ENCODE measurements at places on chromosomes 12 and 14.

DNA sequence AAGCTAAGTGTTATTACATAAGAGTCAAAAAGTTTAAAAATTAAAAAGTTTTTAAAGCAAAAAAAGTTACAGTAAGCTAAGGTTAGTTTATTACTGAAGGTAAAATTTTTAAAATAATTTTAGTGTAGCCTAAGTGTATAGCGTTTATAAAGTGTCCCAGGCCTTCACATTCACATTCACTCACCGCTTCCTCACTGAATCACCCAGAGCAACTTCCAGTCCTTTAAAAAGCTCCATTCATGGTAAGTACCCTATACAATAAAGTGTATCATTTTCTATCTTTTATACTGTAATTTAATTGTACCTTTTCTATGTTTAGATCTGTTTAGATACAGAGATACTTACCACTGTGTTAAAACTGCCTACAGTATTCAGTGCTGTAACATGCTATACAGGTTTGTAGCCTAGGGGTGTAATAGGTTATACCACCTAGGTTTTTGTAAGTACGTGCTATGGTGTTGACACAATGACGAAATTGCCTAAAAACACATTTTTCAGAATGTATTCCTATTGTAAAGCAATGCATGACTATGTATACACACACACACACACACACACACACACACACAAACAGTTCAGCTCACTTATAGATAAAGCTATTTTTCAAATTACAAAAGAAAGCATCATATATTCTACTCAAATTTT is 3.7 kb downstream of the CLEC14A start:
- DNase-seq: no peak

DNA sequence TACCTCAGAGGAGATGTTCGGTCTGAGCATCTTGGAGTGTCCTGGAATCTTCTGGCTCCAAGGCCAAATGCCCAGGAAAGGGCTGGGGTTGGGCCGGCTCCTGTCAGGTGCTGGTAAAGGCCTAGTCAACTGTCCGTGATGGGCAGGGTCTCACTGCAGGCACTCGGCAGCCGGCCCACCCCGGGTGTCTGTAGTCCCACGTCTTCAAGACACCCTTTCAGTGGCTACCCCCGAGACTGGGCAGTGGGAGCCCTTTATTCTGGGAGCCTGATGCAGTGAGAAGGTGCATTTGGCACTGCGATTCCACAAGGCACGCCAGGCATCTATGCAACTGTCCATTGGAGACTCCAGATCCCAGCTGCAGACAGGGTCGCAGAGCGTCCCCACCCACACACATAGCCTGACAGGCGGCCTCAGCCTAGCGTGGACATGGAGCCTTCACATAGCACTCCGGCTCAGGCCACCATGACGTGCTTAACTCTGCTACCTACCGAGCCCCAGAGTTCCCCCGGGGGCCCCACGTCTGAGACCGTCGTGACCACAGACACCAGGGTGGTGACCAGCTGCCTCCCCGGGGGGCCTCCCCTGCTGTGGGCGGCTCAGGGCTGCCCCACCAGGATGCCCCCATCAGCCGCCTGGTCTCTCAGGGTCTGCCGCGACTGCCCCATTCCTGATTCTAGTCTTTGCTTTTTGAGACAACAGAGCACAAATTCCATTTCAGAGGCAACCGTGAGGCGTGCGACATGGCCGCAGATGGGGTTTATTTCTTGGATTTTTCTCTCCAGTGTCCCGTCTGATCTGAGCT is 331.8 kb upstream of the SFSWAP start:
- no peak for DNase-seq

- DNase-seq: peak; percentile 45
Measured at GRCh38 chr14:38079268-38079667, 128.4 kb upstream of the SSTR1 start.

- peak; percentile 77 for DNase-seq
Measured at GRCh38 chr12:108804271-108804953, 53.0 kb downstream of the SSH1 start.

- no peak for DNase-seq
Measured at GRCh38 chr12:120814903-120815429, 89.2 kb downstream of the SPPL3 start.
